ENCODE measurements at places on chromosomes 11 and 22.

GRCh38 chr11:116893437-116893836, 56.0 kb upstream of the APOA1 start:
- no peak for DNase-seq

DNA sequence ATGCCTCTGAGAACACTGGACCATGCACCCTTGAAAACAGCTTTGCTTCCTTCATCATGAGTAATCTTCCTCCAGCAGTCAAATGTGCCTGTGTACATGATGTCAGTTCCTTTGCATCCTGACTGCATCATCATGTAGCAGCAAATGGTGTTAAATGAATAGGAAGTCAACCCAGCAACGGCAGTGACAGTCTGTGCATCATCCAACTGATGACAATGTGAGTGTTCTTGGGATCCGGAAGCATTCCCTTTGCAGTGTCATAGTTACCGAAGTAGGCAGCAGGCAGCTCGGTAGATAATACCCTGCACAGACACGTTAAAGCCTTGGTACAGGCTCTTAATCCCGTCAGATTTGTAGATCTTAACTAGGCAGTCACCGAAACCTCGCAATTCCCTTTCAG, 2.5 kb downstream of the WBP2NL start:
- no peak for DNase-seq

DNA sequence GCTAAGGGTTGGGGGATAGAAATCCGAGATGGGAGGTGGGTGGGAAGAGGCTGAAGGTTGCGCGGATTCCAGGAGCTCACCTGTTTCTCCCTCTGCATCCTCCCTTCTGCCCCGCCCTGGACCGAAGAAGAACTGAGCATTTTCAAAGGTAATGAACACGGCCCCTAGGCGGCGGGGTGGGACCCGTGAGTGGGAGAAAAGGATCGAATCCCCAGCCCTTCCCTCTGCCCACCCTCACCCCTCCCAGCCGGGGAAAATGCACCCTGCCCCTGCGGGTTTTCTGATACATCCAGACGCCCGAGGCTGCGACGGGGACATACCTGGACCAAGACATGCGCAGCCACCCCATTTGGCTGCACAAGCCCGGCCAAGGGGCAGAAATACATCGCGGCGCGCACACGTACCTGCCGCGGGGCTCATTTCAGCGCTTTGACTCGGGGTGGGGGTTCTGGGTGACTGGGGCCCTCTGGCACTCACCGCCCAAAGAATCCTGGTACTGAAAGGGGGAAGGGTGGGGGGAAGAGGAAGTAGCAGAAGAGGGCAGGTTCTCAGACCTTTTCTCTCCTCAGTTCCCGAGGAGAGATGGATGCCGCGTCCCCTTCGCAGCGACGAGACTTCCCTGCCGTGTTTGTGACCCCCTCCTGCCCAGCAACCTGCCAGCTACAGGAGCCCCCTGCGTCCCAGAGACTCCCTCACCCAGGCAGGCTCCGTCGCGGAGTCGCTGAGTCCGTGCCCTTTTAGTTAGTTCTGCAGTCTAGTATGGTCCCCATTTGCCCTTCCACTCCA, 6.0 kb downstream of the VSIG2 start:
- no peak for DNase-seq

- no peak for DNase-seq
Measured at GRCh38 chr11:86513746-86514373, 139.2 kb downstream of the CCDC81 start.

GRCh38 chr11:36295926-36296325, at the start of gene PRR5L:
TSS of gene PRR5L (plus strand) at chr11:36296288. CDS start at chr11:36401122, 104,834 bp downstream.
- no peak for DNase-seq

GRCh38 chr22:27228771-27229170, 571.4 kb downstream of the MIAT start:
- no peak for DNase-seq

DNA sequence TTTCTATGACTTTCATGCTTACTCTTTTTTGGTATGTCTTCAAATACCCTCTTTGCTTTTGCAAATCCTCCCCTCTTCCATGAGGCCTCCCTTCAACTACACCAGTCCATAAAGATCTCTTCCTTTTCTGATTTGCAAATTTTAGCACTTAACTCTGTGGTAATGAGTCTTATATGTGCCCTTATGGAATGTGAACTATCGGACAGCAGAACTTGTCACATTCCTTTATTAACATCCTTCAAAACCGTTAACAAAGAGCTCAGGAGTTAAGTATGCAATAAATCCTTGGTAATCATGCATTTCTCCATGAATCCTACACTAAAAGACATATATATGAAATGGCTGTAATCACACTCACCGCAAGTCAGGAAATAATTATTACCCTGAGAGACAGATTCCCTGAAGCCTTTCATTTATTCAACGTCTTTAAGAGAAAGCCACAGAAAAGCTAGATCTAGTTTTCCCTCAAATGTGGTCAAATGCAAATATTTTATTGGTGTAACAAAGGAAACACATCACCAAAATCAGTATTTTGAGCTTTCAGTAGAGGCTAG, 7.4 kb downstream of the CLNS1A start:
- no peak for DNase-seq

DNA sequence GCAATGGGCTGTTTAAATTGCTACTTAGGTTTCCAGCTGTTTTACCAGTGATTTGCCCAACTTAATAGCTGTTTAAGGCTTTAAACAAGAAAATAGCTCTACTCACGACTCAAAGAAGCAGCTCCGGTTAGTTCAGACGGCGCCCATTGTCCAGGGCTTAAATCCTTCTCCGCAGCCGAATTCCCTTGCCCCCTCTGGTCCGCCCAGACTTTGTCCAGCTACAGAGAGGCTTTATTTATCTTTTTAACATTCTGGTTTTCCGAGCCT, 20.9 kb upstream of the SCUBE1 start:
- DNase-seq, result no peak

GRCh38 chr11:27698872-27699241, 1.4 kb downstream of the BDNF start:
- DNase-seq, result no peak

GRCh38 chr11:23288003-23288783, 427.9 kb upstream of the CCDC179 start:
- DNase-seq, result no peak

GRCh38 chr22:39138357-39138997, 14.0 kb downstream of the CBX7 start:
- no peak for DNase-seq

GRCh38 chr11:100941033-100941432, 188.6 kb downstream of the PGR start:
- no peak for DNase-seq

DNA sequence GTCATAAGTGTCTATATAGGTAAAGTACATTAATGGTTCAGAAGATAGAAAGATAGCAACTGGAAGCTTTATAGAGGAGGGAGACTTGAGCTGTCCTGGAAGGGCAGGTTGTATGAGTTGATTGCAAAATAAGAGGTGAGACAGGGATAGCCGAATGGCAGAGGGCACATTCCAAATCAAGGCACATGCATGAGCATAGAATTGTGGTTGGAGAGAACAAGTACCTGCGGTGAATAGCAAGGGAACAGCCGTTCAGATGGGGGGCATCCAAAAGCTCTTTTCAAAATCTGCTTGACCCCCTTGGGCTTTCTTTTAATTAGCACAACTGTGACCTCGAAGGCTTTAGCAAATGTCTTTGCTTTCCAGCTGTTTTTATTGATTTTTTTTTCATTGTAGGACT, 473.0 kb upstream of the CCDC90B start:
- no peak for DNase-seq

- no peak for DNase-seq
Measured at GRCh38 chr11:124748481-124749343, 3.3 kb downstream of the VSIG2 start.

DNA sequence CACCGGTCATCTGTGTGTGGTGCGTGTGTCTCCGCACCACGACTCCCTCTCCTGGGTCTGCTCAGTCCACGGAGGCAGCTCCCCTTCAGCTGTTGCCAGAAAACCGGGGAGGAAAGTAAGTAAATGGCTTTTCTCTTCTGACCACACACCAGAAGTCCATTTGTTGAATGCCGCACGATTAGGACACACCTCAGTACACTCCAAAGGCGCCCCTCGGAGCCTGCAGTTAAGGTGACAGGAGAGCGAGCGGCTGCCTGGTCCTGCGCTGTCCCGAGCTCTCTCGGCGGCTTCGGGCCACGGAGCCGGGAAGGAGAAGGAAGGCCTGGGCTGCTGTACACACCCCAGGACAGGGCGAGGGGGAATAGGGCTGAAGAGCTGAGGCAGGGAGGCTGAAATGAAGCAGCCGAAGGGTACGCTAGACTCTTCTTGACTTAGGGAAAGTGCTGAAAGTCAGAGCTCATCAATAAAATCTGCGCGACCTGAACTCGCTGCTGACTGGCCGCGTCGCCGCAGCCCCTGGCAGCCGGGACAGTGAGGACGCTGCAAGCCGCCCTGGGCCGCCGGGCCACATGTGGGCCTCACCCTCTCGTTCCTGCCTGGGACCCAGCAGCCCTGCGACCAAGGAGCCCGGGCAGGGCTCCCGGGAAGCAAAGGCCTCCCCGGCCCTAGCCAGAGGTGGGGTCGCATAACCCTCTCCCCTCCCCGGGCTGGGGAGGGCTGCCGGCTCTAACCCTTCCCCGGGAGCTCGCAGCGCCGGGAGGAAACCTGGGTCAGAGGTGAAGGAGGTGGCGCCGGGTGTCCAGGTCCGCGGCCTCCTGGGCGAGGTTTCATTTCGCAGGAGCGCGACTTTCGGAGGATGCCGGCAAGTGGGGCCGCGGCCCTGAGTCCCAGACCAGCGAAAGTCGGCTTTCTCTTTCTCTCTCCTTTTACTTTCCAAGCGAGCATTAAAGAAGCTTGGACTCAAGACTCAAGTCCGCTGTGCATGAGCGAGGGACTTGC, 1.6 kb upstream of the PAX6 start:
- DNase-seq, result no peak

GRCh38 chr11:46498179-46498578, 95.6 kb downstream of the AMBRA1 start:
- DNase-seq, result no peak

- DNase-seq, result peak; percentile 11
Measured at GRCh38 chr11:84103096-84103495, 816.9 kb upstream of the CCDC90B start.

DNA sequence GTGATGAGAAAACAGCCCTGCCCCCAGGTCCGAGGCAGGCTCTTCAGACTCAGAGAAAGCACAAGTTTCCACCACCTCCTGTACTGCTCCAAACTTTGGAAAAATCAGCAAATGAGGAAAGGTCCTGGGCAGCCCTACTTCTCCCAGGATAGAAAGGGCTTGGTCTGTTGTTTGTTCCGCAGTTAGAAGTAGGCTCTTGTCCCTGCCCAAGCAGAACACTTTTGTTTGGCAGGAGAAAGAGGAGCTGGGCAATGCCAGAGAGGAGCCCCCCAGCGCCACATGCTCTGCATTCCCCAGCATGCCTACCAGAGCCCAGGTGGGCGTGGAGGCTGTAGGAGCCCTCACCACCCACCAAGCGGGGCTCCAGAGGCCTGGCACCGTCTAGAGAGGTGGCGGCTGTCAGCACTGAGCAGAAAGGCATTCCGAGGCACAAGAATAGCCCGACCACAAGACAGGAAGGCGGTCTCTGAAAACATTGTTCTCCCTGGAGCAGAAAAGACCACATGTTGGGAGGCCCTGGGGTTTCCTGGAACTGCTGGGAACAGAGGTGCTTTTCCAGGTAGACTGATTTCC, 90.3 kb upstream of the CD82 start:
- no peak for DNase-seq

- no peak for DNase-seq
Measured at GRCh38 chr11:83105168-83105567, 33.5 kb upstream of the RAB30 start.

GRCh38 chr11:87967459-87967858, 207.8 kb downstream of the RAB38 start:
- no peak for DNase-seq

- DNase-seq, result no peak
Measured at GRCh38 chr11:69446108-69446507, 35.4 kb upstream of the LINC01488 start.

- DNase-seq, result no peak
Measured at GRCh38 chr11:7749456-7749855, 43.2 kb upstream of the OVCH2 start.

DNA sequence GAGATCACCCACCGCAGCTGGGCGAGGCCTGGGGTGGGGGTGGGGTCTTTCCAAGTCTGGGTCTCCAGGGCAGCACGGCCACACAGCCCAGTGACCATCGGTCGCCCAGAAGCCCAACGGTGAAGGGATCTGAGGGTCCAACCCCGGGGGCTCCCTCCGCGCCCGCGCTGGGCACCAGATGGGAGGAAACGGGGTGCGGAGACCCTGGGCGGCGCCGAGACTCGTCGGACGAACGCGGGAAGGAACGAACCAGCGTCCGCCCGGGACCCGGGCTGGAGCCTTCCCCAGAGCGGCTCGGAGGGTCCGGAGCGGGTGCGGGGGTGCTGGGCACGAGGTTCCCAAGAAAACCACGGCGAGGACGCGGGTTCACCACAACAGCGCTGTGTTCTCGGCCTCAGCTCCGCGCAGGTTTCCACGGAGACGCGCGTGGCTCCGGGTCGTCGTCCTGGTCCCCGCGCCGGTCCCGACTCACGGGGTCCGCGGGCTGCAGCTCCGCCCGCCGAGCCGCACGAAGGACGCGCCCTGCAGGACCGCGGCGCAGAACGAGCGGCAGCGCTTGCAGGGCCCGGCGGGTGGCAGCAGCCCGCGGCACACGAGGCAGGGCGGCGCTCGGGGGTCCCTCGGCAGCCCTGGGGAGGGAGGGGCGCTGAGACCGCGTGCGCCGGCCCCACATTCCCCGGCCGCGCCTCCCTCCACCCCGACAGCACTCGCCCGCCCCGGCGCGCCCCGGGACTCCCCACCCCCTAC, 2.3 kb upstream of the IL17REL start:
- DNase-seq, result no peak

DNA sequence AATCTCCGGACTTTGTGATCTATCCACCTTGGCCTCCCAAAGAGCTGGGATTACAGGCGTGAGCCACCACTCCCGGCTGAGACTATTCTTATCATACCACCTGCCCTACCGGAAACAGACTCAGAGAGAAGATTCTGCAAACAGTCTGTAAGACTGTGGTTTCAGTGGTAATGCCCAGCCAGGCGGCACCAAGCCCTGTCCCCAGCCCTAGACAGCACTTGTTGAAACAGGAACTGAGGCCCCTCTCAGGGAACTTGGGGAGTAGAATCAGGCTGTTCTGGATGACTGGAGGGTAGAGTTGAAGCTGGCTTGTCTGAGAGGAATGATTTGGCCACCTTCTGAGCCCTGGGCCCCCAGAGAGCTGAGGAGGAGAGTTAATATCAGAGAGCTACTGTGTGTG, 1.3 kb upstream of the INSC start:
- no peak for DNase-seq

DNA sequence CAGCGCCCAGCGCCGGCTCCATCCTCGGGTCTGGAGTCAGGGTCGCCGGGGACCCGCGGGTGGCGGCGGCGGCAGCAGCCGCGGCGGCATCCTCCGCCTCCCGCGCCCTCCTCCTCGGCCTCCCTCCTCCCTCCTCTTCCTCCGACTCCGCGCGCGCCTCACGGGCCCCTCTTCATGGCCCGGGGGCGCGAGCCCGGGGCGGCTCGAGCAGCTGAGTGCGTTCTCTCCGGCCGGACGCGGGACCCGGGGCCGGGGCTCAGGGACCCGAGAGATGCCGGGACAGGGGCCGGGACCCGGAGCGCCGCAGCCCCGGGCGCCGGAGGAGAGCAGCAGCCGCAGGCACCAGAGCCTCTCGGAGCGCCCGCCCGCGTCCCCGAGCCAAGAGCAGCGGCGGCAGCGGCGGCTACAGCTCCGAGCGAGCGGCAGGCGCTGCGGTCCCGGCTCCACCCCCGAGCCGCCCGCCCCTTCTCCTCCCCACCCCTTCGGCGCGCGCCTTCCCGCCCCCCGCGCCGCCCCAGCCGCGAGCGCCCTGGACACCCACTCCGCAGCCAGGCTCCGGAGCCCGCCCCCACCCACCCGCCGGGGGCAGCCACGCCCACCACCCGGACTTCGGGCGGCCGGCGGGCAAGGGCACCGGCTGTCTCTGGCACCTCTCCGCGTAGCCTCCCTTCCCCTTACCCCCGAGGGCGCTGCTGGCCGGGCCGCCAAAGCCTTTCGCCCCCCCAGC, at the start of gene CHST1:
TSS of gene CHST1 (minus strand) at position 417 of the 727 bp plus-strand sequence. CDS start 14,699 bp downstream, outside the sequence.
- DNase-seq, result no peak

Measured in NCI-H187 treated with DMSO at 0.1 percent for 48 hours (cell line).